ENCODE measurements at places on chromosomes 4 and X.

DNA sequence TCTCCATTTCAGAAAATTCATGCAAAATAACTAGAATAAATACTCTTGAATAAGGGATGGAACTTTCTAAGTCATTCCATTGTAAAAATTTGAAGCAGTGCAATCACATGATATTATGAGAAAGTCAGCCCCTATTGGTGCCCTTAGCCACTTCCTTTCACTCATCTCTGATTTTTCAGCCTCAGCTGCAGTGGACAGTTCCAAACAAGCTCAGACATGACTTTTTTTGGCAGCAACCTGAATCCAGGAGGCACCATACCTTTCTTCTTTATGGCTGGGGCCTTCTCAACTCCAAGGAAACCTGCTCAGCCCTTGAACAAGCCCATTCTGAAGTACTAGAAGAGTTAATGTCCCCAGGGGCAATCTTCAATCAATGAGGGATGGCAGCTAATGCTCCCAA is 40.5 kb downstream of the MAPK10 start:
- H3K4me1 ChIP-seq, result no peaks in the 10 kb centered on the region
- H3K4me3 ChIP-seq, result no peak overlapping the region
- peaks cover 2% of the 10 kb centered on the region for H3K27me3 ChIP-seq
- no peak overlapping the region for H3K27ac ChIP-seq

GRCh38 chr4:57220172-57220571 is 110.0 kb upstream of the IGFBP7 start:
- no peaks in the 10 kb centered on the region for H3K4me1 ChIP-seq
- no peaks in the 10 kb centered on the region for H3K36me3 ChIP-seq
- H3K27me3 ChIP-seq, result no peaks in the 10 kb centered on the region
- no peak for DNase-seq

DNA sequence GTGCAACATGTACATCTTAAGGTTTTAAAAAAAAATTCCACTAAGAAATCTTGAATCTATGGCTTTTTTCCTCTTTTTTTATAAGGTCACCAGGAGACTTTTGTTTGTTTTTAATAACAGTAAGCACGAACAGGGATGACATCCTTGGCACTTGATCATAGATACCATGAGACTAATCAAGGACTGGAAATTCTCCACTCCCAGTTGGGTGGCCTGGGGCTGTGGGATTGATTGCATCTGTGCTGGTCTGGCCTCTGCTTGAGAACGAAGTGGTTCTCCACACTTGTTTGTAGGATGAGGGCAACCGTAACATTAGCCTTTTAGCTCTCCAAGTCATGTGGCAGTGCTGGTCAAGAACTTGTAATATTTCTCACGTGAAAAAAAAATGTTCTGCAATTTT is 35.4 kb downstream of the SNX25 start:
- peaks cover 12% of the 10 kb centered on the region for H3K36me3 ChIP-seq
- H3K27me3 ChIP-seq, result no peaks in the 10 kb centered on the region
- H3K27ac ChIP-seq, result no peak overlapping the region
- DNase-seq, result no peak
- peaks cover 30% of the 10 kb centered on the region for H3K4me1 ChIP-seq
- H3K4me3 ChIP-seq, result no peak overlapping the region

DNA sequence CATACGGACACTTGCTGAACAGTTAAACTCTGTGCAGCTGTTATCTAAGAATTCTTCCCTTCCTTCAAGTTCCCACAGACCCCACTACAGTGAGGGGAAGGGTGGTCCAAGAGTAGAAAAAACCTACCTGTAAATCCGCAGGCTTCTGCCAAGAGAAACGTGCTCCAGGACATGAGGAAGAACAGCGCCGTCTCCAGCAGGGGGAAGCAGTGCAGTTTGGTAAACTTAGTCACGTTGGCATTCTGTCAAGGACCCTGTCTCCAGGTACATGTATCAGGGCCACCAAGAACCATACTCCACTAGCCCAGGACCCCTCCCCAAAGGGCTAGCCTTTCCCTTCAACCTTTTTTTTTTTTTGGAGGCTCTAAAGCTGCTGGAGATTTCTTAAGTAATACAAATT is 79.9 kb downstream of the CHST7 start:
- no peak overlapping the region for H3K4me3 ChIP-seq
- H3K4me1 ChIP-seq, result no peaks in the 10 kb centered on the region
- DNase-seq, result no peak
- H3K27ac ChIP-seq, result no peak overlapping the region
- no peaks in the 10 kb centered on the region for H3K36me3 ChIP-seq

DNA sequence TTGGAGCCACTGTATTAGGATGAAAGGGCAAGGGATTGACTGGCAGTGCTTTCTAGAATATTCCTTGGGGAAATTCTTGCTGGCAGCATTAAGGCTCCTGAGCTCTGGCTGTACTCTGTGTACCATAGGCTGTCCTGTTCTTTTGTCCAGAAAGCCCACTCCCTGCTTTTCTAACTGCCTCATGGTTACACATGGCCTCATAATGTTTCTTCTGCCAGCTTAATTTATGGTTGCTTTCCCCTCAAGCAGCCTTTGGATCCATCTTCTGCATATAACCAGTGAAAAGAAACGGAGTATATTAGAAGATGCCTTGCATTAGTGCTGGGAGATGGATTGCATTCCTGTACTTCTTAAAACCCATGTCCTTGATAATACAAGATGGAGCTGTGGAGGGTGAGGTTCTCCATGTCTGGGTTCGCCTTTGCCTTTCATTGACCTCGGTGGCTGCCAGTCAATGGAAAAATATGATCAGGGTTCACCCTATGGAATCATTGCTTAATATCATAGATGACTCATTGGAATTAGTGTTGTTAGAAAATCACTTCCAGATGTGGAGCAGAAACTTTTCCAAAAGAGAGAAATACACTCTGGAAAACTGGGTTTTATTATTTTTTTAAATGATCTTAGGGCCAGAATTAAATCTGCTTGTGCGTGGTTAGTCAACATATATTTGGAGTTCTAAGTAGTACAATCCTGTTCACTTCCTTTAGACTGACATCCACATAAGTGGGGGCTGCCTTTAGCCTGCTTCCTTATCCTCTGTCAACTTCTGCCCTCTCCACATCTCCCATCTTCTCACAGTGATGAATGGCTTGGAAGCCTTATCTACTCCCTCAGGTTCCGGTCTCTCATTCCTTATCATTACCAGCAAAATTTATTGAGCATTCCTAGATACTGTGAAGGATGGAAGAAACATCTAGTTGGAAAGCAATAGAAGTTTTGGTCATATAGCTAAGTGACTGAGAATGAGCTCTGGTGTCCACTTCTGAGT is 24.9 kb downstream of the DOCK11 start:
- no peak for DNase-seq
- H3K4me1 ChIP-seq, result peaks cover 54% of the 10 kb centered on the region
- no peak overlapping the region for H3K4me3 ChIP-seq

DNA sequence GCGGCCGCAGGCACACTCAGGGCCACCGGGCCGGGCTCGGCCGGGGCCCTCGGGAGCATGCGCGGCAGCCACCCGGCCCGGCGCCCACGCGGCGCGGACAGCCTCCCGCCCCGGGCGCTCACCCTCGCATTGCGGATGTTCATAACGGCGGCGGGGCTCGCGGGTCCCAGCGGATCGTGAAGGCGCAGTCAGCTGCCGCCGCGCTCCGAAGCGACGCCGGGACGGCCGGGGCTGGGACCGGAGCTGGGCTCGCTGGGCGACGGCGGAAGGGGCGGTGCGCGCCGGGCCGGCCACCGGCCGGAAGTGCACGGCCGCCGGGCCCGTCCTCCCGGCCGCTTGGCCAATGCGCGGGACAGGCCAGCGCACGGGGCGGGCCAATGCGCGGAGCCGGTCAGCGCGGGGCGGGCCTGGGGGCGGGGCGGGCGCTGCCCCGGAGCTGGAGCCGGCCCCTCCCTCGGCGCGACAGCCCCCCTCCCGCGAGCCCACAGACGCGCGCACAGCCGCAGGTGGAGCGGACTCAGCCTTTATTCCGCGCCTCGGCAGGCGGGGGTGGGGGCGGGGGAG is at the start of gene NAA10:
Gene NAA10, minus strand, starts transcription at position 276 of the 564 bp plus-strand sequence. Its CDS starts 133 bp downstream, at position 143.
- peak within 1 kb of the TSS; percentile 67 for H3K27ac ChIP-seq
- peak within 1 kb of the TSS; percentile 88 for H3K4me3 ChIP-seq
- H3K27me3 ChIP-seq, result no peaks in the 10 kb centered on the region
- peaks cover 10% of the 10 kb centered on the region for H3K4me1 ChIP-seq
- peak; percentile 55 for DNase-seq

DNA sequence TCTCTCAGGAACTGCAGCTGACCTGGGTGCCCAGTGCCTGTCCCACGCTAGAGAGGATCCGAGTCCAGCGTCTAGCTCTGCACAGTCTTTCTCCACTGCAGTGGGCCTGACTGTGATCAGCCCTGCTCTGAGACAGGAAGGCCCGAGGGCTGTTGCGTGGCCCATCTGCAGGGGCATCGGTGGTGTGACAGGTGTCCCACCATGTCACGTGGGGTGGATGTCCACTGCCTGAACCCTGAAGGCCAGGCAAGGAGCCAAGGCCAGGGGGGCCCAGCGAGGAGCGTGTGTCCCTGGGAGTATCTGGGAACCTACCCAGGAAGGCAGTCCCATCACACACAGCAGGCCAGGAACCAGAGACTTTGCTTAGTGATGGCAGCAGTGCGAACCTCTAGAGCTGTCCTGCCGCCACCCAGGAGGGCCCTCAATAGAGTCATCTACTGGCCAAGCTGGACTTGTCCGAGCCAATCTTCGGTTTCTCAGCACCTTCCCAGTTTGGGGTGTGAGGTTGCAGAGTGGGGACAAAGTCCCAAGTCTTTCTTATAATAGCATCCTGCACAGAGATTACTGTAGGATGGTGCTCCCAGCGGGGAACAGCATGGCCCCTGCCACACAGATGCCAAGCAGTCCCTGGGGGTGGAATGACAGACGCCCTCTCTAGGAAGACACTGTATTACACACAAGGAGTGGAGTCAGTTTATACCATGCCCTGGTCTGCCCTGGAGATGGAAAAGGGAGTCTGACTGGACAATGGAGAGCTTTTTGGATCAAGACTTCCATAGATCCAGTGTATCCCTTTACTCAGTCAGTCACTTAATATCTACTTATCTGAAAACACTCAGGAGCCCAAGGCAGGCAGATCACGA is 38.3 kb downstream of the DCTD start:
- no peak overlapping the region for H3K4me3 ChIP-seq
- H3K27me3 ChIP-seq, result no peaks in the 10 kb centered on the region
- DNase-seq, result no peak
- peaks cover 12% of the 10 kb centered on the region for H3K36me3 ChIP-seq
- H3K27ac ChIP-seq, result no peak overlapping the region

GRCh38 chrX:21725496-21725895 is 32.4 kb downstream of the SMPX start:
- no peaks in the 10 kb centered on the region for H3K4me1 ChIP-seq
- no peaks in the 10 kb centered on the region for H3K36me3 ChIP-seq
- peaks cover 2% of the 10 kb centered on the region for H3K27me3 ChIP-seq
- no peak for DNase-seq
- no peak overlapping the region for H3K27ac ChIP-seq

- H3K4me3 ChIP-seq, result no peak overlapping the region
- no peaks in the 10 kb centered on the region for H3K36me3 ChIP-seq
- no peak overlapping the region for H3K27ac ChIP-seq
- no peaks in the 10 kb centered on the region for H3K4me1 ChIP-seq
- H3K27me3 ChIP-seq, result no peaks in the 10 kb centered on the region
Observed at GRCh38 chr4:158333820-158334219, 123.5 kb downstream of the TMEM144 start.

DNA sequence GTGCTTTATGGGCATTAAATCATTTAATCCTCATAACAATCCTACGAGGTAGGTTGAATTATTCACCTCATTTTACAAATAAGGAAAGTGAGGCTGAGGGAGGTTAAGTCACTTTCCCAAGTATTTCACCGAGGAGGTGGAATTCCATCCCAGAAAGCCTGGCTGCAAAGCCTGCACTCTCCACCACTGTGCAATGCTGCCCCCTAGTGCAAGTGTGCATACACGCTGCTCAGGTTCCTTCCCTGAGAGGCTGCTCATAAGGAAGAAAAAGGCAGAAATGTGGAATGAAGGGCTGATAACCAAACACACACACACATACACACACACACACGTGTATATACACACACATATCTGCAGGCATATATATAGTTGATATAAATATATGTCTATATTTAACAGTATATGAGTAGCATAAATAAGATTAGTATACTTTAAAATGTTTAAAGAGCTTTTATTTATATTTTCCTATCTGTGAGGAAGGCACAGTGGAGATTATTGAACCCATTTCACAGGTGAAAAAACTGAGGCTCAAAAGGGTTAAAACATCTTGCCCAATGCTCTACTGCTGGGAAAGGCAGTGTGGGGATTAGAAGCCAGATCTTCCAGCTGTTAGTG is 714.5 kb upstream of the TENM3 start:
- DNase-seq, result no peak
- no peak overlapping the region for H3K4me3 ChIP-seq
- no peaks in the 10 kb centered on the region for H3K4me1 ChIP-seq
- no peaks in the 10 kb centered on the region for H3K27me3 ChIP-seq
- H3K27ac ChIP-seq, result no peak overlapping the region

DNA sequence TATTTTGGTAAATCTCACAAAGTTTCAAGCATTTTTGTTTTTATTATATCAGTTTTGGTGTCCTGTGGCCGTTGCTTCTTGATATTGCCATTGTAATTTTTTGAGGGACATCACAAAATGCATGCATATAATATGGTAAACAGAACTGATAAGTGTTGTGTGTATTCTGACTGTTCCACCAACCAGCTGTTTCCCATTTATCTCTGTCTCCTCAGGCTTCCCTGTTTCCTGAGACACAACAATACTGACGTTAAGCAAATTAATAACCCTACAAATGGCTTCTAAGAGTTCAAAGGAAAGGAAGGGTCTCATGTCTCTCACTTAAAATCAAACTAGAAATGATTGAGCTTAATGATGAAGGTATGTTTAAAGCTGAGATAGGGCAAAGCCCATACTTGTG is 40.0 kb downstream of the UGT2B10 start:
- H3K27ac ChIP-seq, result no peak overlapping the region
- no peaks in the 10 kb centered on the region for H3K27me3 ChIP-seq
- DNase-seq, result no peak
- H3K4me1 ChIP-seq, result no peaks in the 10 kb centered on the region
- H3K36me3 ChIP-seq, result no peaks in the 10 kb centered on the region

- H3K36me3 ChIP-seq, result no peaks in the 10 kb centered on the region
- no peaks in the 10 kb centered on the region for H3K4me1 ChIP-seq
Observed at GRCh38 chr4:687048-687970, 1.6 kb downstream of the SLC49A3 start.

DNA sequence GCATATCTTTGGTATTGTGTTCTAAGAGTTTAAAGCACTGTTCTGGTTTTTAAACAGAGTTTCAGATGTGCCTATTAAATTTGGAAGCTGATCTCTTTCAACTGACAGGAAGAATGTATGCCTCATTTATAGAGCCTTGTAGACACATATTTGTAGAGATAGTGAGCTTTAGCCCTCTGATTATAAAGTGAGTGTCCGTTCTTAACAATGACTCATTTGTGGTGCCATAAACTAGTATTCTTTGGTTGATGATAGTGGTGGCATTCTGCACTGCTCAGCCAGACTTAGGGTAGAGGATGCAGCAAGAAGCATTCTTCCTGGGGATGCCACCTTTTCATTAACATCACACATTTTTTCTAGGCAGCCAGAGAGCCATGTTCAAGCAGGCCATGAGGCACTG is 121.7 kb downstream of the TLL1 start:
- no peaks in the 10 kb centered on the region for H3K4me1 ChIP-seq
- no peak overlapping the region for H3K27ac ChIP-seq
- no peaks in the 10 kb centered on the region for H3K36me3 ChIP-seq
- no peaks in the 10 kb centered on the region for H3K27me3 ChIP-seq
- H3K4me3 ChIP-seq, result no peak overlapping the region

GRCh38 chr4:8854931-8855330 is 16.7 kb downstream of the HMX1 start:
- H3K36me3 ChIP-seq, result no peaks in the 10 kb centered on the region
- DNase-seq, result no peak
- no peaks in the 10 kb centered on the region for H3K4me1 ChIP-seq
- H3K4me3 ChIP-seq, result no peak overlapping the region
- H3K27ac ChIP-seq, result no peak overlapping the region

- H3K4me3 ChIP-seq, result no peak overlapping the region
- DNase-seq, result no peak
- H3K27ac ChIP-seq, result no peak overlapping the region
- H3K4me1 ChIP-seq, result no peaks in the 10 kb centered on the region
Observed at GRCh38 chrX:22310779-22311178, 38.1 kb downstream of the CBLL2 start.

All from activated T-helper 1 cell treated with anti-CD3 and anti-CD28 coated beads, Interleukin-12 subunit alpha, Interleukin-12 subunit beta, Interleukin-2, Interleukin-4 antibody, amounts not matched to agents 30 ng/mL and 10 ng/mL and 1 ng/mL, durations not matched to agents 14 hours and 24 hours and 36 hours (primary cell).